NCI-H1092 treated with DMSO at 0.1 percent for 48 hours (cell line): ENCODE measurements at places on chromosomes 1 and 21.
A peak's percentile ranks its signal among the peaks of the same experiment; 100 is the strongest.

DNA sequence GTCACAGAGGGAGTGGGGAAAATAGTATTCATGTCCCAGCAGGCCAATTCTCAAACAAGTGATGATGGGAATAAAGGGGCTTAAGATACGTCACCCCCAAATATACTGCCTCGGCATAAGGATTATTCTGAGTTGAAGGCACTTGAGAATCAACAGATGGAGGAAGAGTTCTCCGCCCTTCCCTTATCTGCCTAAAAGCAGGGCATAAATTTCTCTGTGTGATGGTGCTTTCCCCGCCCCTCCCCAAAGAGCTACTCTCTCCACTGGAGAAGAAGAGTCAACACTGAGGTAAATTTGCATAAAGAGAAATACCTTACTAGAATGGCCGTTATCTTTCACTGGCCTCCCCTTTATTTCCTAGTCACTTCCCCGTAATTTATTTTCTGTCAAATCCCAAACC lies 18.7 kb downstream of the BECN2 start:
- no peak for DNase-seq

- DNase-seq: no peak
Observed at GRCh38 chr1:231157311-231157710, 4.5 kb upstream of the TRIM67 start.

DNA sequence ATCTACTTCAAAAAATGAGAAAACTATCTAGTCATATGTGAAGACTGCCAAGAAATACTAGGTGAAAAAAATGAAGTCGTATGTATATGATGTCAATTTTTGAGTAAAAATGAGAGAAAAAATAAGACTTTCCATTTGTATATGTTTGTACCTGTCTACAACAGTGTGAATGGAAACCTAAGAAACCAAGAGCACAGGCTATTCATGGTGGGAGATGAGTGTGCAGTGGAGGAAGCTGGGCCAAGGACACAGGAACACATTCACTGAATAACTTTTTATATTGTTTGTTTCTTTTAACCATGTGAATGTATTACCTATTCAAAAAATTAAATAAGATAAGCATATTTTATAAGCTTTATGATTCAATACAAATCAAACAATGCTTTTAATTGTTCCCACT lies 67.0 kb downstream of the ERO1B start:
- no peak for DNase-seq

DNA sequence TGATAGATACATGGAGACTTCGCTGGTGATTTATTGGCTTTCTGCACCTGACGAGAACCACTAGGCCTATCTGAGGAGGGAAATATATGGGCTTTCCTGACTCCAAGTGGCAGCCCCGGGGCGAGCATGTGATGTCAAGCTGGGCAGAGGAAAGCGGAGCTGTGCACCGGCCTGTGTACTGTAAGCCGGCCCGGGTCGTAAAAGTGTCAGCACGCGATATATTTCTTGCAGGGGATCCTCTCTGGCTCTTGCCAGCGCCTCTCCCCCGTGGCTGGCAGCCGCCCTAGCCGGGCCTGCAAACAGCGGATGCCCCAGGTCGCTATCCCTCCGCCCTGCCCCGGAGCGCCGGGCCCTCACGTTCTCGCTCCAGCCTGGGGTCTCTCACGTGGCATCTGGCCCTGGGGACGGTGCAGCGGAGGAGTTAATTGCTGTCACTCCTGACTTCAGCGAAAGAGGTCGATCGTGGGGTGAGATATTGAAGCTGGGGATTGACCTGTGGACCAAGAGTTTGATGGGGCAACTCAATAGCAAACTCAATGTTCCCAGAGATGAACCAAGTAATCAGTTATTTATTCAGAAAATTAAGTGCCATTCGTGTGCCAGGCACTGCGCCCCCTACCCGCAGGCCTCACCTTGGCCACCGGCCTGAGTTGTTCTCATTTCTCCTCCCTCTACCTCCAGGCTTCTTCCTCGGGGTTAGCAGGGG lies 41.0 kb upstream of the HAO2 start:
- DNase-seq: peak; percentile 62

DNA sequence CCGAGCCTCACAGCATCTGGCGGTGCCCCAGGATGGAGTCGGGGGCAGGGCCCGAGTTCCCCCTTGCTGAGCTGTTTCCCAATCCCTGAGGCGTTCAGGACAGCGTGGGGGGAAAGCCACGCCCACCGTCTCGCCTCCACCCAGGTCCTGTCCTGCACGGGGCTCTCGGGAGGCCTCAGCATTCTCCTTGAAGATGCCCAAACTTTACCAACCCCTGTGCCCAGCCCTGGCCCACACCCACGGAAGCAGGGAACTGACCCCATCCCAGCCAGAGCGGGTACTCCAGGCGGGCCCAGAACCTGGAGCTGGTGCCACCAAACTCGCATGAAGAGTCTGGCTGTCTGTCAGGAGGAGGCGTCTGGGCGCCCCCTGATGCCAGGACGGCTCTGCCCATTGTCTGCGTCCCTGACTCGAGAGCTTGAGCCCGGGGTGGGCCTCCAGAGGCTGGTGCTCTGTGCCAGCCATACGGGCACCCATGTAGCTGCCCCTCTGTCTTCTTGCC lies 35.3 kb upstream of the POFUT2 start:
- DNase-seq: no peak

DNA sequence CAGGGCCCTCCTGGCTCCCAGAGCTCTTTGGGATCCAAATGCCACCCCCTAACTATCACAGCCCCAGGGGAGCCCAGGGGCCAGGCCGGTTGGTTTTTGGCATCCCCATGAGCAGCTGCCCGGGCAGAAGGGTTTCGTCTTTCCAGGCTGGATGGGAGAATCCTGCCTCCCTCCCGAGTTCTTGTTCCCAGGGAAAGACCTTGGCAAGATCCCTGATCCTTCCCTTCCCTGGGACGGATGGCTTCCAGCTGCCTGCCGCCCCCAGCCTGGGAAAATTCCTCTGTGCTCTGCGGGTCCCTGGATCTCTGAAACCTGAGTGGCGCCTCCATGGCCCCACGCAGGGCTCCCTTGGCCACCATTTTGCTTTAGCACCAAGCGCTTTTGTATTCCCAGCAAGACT lies 55.6 kb downstream of the TAS1R2 start:
- DNase-seq: no peak

- DNase-seq: no peak
Observed at GRCh38 chr1:1175221-1176062, 1.8 kb downstream of the TTLL10 start.

- DNase-seq: peak; percentile 95
Observed at GRCh38 chr1:29706936-29707335, 470.6 kb downstream of the PTPRU start.

DNA sequence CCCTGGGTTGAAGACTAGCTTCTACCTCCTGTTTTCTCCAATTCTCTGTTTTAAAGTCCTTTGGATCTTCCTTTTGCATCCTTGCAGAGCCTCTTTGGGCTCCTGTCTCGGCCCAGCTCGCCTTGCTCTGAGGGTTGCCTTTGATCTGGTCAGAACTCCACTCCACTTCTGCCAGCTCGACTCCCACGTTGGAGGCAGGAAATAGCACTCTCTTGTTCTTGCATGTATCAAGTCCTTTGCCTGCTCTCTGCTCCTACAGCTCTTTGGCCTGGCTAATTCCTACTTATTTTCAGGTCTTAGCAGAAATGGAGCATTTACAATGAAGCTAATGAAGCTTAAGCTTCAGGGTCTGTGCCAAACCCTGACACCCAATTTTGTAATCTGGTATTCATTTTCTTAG lies 21.1 kb upstream of the B3GALNT2 start:
- DNase-seq: no peak

- no peak for DNase-seq
Observed at GRCh38 chr21:35249636-35250035, 200.5 kb upstream of the RUNX1 start.

DNA sequence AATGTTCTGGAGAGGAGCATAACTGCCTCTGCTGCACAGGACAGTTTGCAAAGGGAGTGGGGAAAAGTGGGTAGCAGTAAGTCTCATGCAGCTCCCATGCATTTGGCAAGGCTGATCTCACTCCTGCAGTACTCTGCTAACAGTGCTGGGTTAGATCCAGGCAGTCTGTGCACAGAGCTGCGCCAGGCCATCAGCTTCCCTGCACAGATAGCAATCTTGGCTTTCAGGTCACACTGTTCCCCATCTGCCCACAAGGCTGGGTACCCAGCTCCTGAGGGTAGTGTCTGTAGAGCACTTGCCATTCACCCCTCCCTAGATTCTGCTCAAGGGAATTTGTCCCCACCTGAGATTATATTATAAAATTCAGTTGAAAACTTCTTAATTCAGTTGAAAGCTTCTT lies 72.1 kb downstream of the SH3BGR start:
- no peak for DNase-seq

DNA sequence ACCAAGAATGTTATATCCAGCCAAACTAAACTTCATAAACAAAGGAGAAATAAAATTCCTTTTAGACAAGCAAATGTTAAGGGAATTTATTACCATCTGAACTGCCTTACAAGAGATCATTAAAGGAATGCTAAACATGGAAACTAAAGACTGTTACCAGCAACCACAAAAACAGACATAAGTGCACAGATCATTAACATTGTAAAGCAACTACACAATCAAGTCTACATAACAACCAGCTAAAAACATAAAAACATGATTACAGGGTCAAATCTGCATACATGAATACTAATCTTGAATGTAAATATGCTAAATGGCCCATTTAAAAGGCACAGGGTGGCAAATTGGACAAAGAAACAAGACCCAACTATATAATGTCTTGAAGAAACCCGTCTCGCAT lies 211.0 kb upstream of the PBX1 start:
- no peak for DNase-seq

GRCh38 chr1:232512712-232513111 lies 117.2 kb downstream of the SIPA1L2 start:
- no peak for DNase-seq
